Activated CD4-positive, alpha-beta memory T cell treated with anti-CD3 and anti-CD28 coated beads for 36 hours (primary cell): ENCODE measurements at places on chromosomes 12 and 14. TPM values are rescaled to one million over a fixed set of nuclear protein-coding genes. Genes with fewer than 3 reads are reported as not detected.

DNA sequence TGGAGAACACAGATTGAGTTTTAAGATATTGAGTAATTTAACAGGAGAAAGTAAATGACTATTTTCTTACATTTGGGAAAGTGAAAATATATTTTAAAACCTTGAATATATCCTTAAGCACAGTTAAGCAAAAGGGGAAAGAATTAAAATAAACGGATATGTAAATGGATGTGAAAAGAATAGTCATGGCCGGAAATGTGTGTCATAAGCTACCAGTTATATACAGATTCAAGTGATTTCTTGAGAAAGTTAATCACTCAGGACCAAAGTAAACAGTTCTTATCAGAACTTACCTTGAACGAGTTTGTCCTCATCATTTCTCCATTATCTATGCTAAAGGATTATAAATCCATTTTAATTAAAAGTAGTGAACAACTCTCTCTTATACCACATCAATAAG lies 33.4 kb downstream of the C12orf75 start:
- no peak overlapping the region for H3K4me3 ChIP-seq
- no peaks in the 10 kb centered on the region for H3K4me1 ChIP-seq
- peaks cover 2% of the 10 kb centered on the region for H3K36me3 ChIP-seq
- no peak overlapping the region for H3K27ac ChIP-seq
- no peaks in the 10 kb centered on the region for H3K27me3 ChIP-seq

DCN gene
- total RNA-seq: not detected

CLEC6A gene
- total RNA-seq: not detected

DNA sequence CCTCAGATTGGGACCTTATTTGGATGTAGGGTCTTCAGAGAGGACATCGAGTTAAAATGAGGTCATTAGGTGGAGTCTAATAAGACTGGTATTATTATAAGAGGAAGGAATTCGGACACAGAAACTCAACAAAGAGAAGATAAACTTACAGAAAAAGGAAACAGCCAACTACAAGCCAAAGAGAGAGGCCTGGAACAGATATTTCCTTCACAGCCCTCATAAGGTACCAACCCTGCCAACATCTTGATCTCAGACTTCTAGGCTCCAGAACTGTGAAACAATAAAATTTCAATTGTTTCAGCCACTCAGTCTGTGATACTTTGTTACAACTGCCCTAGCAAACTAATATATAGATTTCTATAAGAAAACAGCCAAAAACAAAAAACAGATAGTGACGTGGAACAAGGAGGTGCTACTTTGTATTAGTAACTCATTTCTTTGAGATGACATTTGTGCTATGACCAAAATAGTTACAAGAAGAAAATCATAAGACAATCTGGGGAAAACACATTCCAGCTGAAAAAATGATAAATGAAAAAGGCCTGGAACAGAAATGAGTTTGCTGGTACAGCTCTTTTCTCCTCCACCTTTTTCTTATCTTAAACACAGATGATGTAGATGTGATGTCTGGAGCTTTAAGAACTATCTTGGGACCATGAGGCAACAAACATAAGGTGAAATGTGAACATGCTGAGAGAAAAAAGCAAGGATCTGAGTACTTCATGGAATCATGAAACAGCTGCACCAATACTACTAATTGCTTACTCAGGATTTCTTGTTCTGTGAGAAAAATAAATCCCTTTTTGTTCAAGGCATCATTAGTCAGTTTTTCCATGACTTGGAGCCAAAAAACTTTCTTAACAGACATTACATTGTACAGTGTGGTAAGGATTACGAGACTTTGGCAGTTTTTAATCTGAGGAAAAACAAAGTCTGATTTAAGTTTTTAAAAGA lies 243.2 kb downstream of the ANO6 start:
- no peak overlapping the region for H3K27ac ChIP-seq
- no peaks in the 10 kb centered on the region for H3K36me3 ChIP-seq
- no peaks in the 10 kb centered on the region for H3K4me1 ChIP-seq
- DNase-seq: no peak
- H3K4me3 ChIP-seq: no peak overlapping the region
- H3K27me3 ChIP-seq: peaks cover 5% of the 10 kb centered on the region
